ENCODE measurements at places on chromosomes 3 and 15.

DNA sequence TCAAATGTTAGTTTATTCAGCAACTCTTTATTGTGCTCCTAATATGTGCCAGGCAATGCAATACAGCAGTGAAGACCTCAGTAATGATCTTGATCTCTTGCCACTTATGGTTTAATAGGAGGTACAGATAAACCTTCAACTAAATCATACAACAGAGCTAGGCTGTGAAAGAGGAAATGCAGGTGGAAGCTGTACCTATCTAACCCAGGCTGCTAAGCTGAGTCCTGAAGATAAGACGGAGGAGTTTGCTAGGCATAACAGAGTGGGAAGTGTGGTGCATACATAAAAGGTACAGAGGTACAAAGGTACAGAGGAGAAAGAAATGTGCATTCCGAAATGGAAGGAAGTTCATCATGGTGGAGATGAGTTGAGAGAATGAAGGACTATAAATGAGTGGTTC, 35.0 kb downstream of the KBTBD8 start:
- no peaks in the 10 kb centered on the region for H3K36me3 ChIP-seq
- no peak for DNase-seq
- H3K27ac ChIP-seq: no peak overlapping the region
- H3K4me3 ChIP-seq: no peak overlapping the region
- H3K4me1 ChIP-seq: no peaks in the 10 kb centered on the region

- no peaks in the 10 kb centered on the region for H3K27me3 ChIP-seq
- H3K27ac ChIP-seq: peak overlapping the region; percentile 72
- H3K4me1 ChIP-seq: peaks cover 3% of the 10 kb centered on the region
- no peak overlapping the region for H3K4me3 ChIP-seq
These were observed 11.8 kb downstream of the ANAPC13 start for GRCh38 chr3:134473868-134474546.

DNA sequence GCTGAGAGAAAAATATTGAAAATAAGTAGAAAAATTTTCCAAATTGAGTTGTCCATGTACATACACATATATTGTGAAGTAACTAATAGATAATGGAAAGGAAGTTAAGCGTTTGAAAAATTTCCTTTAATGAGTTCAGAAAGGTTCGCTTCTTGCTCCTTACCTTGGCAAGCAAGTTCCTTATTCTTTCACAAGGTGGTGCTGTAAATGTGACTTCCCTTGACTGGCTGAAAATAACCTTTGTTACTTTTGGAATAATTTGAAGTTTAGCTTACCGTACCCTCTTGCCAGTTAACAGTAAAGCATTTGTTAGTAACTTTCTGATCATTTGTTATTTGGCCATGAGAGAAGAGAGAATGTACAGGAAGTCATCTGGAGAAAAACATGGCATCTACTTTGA, 41.6 kb downstream of the PYDC2 start:
- no peaks in the 10 kb centered on the region for H3K27me3 ChIP-seq
- no peak overlapping the region for H3K4me3 ChIP-seq
- H3K4me1 ChIP-seq: no peaks in the 10 kb centered on the region
- DNase-seq: no peak
- H3K36me3 ChIP-seq: no peaks in the 10 kb centered on the region

DNA sequence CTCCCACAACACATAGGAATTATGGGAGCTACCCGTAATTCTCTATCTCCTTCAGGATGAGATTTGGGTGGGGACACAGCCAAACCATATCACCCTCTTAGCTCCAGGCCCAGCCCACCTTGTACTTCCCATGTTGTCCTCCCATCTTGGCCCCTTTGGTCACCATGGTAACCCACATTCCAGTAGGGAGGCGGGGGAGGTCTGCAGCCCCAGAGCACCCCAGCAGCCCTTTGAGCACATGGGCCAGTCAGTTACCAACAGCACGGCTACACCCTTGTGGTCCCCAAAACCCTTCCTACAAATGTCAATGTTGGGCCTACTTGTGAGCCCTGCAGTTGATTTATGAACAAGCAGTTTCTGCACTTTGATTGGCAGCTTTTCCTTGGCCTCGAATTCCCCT, 84.5 kb downstream of the LRRK1 start:
- peak overlapping the region; percentile 96 for H3K27ac ChIP-seq
- H3K36me3 ChIP-seq: no peaks in the 10 kb centered on the region
- H3K4me3 ChIP-seq: no peak overlapping the region
- no peaks in the 10 kb centered on the region for H3K27me3 ChIP-seq
- H3K4me1 ChIP-seq: peaks cover 41% of the 10 kb centered on the region
- no peak for DNase-seq

DNA sequence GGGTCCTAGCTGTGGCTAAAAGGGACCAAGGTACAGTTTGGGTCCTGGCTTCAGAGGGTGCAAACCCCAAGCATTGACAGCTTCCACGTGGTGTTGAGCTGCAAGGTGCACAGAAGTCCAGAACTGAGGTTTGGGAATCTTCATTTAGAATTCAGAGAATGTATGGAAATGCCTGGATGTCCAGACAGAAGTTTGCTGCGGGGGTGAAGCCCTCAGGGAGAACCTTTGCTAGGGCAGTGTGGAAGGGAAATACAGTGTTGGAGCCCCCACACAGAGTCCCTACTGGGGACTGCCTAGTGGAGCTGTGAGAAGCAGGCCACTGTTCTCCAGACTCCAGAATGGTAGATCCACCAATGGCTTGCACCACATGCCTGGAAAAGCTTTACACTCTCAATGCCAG, 17.9 kb downstream of the RNF13 start:
- DNase-seq: no peak
- H3K4me1 ChIP-seq: 0 out of 2 replicates have a peak, but pooled peaks cover 2% of the 10 kb centered on the region
- no peak overlapping the region for H3K4me3 ChIP-seq
- no peak overlapping the region for H3K27ac ChIP-seq

DNA sequence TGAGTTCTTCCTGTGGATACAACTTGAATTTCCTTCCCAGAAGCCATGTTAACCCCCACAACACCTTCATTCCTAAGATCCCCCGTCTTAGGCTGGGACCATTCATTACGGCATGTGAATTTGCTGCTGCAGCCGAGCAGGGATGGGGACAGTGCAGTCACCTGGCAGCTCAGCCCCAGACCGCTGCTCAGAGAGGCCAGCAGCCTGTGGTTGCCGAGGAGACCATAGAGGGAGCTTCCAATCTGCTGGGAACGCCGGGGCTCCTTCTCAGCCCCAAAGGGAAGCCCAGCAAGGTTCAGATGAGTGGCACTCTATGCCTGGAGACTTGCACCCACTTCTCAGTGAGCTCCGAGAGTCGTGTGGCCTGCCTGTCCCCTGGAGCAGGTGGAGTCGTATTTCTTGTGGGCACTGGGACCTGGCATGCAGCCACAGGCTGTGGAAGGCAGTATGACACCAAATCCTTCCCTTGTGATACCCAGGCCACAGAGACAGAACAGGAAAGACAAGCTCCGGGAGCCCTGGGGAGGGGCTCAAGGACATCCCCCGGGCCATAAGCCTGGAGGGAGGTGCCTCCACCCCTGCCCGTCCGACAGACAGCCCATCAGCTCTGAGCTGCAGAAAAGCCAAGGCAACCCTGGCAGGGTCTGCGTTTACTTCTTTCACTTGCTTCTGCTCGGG, 167.3 kb downstream of the FAM43A start:
- H3K4me3 ChIP-seq: no peak overlapping the region
- no peak overlapping the region for H3K27ac ChIP-seq
- no peaks in the 10 kb centered on the region for H3K27me3 ChIP-seq
- H3K4me1 ChIP-seq: no peaks in the 10 kb centered on the region
- DNase-seq: no peak

- no peaks in the 10 kb centered on the region for H3K36me3 ChIP-seq
- H3K4me1 ChIP-seq: no peaks in the 10 kb centered on the region
- no peak overlapping the region for H3K27ac ChIP-seq
- no peak overlapping the region for H3K4me3 ChIP-seq
These were observed 267.1 kb upstream of the TPRG1 start for GRCh38 chr3:188904670-188905069.

GRCh38 chr3:50395070-50395860, 35.9 kb upstream of the TMEM115 start:
- H3K27ac ChIP-seq: no peak overlapping the region
- H3K27me3 ChIP-seq: no peaks in the 10 kb centered on the region
- no peaks in the 10 kb centered on the region for H3K36me3 ChIP-seq
- H3K4me1 ChIP-seq: no peaks in the 10 kb centered on the region
- no peak overlapping the region for H3K4me3 ChIP-seq

DNA sequence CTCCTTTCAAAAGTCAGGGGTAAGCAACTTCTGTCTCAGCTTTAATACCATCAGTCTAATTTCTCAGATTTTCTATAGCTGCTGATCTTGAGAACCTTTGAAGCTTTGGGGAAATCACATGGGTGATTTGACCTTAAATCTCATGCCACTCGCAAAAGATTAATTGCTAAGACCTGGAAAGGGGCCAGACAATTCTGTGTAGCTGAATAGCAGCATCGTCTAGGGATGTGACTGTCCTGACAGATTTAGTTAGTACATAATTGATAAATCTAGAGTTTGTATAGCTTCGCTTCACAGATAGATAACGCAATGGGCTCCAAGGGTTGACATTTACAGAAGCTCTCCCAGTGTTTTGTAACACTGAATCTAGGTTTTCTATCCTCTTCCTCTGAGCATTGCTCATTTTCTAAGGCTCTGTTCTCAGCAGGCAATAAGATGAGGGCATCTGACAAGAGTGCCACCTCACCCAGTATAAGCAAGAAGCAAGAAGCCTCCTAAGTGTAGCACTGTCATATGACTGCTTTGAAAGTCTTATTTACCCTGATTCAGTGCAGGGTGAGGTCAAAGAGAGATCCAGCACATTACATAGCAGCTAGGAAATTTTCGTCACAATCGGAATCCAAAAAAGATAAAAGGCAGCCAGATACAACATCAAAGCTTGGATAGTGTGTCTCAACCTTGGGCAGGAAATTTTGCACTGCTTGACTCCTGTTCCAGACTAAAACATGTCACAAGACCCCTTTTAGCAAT, 47.7 kb upstream of the DUT start:
- H3K4me3 ChIP-seq: no peak overlapping the region
- peaks cover 4% of the 10 kb centered on the region for H3K4me1 ChIP-seq
- peaks cover 5% of the 10 kb centered on the region for H3K27me3 ChIP-seq
- H3K36me3 ChIP-seq: no peaks in the 10 kb centered on the region
- DNase-seq: no peak

GRCh38 chr3:184889312-184889904, 77.4 kb downstream of the VPS8 start:
- no peak overlapping the region for H3K4me3 ChIP-seq
- H3K36me3 ChIP-seq: peaks cover 13% of the 10 kb centered on the region
- no peak for DNase-seq
- H3K27me3 ChIP-seq: no peaks in the 10 kb centered on the region
- no peaks in the 10 kb centered on the region for H3K4me1 ChIP-seq

DNA sequence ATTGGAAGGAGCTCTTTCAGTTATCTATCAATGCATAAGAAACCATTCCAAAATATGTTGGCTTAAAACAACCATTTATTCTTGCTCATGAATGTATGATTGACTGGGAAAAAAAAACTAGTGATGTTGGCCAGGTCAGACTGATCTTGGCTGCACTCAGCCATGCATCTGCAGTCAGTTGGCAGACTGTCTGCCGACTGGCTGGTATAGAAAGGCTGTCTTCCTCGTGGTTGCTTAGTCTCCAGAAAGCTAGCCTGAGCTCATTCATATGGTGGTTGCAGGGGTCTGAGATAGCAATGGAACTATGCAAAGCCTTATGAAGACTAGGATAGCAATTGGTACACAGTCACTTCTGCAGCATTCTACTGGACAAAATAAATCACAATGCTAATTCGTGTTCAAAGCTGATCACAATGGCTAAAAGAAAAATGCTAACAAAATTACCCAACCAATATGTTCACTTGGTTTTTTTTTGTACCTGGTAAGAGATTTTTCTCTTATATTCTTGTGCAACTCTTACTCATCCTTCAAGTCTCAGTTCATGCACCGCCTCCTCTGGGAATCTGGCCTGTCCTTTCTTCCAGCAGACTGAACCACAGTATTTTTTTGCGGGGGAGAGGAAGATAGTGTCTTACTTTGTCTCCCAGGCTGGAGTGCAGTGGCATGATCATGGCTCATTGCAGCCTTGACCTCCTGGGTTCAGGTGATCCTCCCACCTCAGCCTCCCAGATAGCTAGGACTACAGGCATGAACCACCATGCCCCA, 126.8 kb downstream of the KCNAB1 start:
- no peaks in the 10 kb centered on the region for H3K4me1 ChIP-seq
- DNase-seq: no peak
- H3K36me3 ChIP-seq: no peaks in the 10 kb centered on the region
- no peak overlapping the region for H3K4me3 ChIP-seq
- no peak overlapping the region for H3K27ac ChIP-seq
- H3K27me3 ChIP-seq: peaks cover 5% of the 10 kb centered on the region

DNA sequence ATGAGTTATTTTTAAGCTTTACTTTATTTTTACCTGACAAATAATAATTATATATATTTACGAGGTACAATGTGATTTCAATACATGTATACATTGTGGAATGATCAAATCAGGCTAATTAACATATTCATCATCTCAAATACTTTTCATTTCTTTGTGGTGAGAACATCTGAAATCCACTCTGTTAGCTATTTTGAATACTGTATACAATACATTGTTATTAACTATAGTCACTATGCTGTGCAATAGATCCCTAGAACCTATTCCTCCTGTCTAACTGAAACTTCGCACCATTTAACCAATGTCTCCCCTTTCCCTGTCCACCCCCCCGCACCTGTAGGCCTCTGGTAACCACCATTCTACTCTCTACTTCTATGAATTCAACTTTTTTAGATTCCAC, 7.9 kb upstream of the SPPL2A start:
- no peaks in the 10 kb centered on the region for H3K4me1 ChIP-seq
- H3K27me3 ChIP-seq: no peaks in the 10 kb centered on the region
- H3K27ac ChIP-seq: no peak overlapping the region
- H3K36me3 ChIP-seq: no peaks in the 10 kb centered on the region
- H3K4me3 ChIP-seq: no peak overlapping the region
- no peak for DNase-seq

DNA sequence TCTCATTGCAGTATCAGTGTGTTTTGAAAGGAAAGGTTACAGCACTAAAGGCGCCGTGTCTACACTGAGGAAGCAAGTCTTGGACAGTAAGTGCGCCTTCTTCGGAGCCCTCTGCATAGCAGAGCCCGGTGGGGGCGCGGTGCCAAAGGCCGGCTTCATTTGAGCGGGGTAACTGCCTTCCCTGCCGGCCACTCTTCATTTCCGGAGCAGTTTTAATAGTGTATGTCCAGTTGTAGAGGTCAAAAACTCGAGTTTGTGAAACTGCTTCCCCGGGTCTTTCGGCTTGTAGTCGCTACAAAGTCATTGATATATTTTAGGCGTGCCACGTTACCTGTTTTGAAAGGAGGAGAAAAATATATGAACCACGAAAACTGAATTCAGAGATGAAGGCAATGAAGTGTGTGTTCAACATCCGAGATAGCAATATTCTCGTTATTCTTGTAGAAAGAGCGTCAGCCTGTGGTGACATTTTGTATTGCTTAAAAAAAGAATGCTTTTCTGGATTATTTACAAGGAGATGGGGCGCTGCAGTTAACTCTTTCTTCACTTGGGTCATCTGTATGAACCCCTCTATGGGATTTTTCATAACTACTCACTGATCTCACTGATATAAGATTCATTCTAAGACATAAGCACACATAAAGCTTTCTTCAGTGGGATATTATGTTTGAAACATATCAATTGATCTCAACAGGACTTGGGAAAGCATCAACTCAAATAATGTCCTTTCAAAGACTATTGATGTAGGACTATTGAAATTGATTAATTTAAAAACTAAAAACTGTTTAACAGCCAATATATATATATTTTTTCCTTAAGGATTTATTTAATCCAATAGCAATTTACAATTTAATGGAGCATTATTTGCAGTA, 3.0 kb downstream of the ALCAM start:
- peak overlapping the region; percentile 63 for H3K4me3 ChIP-seq
- peak; percentile 64 for DNase-seq
- H3K4me1 ChIP-seq: peaks cover 9% of the 10 kb centered on the region
- H3K27me3 ChIP-seq: no peaks in the 10 kb centered on the region
- peaks cover 2% of the 10 kb centered on the region for H3K36me3 ChIP-seq

GRCh38 chr3:60206206-60206605, 1045.0 kb downstream of the FHIT start:
- H3K4me3 ChIP-seq: no peak overlapping the region
- H3K4me1 ChIP-seq: no peaks in the 10 kb centered on the region
- H3K36me3 ChIP-seq: no peaks in the 10 kb centered on the region

Data from Panc1 (cell line).